NCI-H446 (cell line): ENCODE measurements at places on chromosomes 7 and 10.

DNA sequence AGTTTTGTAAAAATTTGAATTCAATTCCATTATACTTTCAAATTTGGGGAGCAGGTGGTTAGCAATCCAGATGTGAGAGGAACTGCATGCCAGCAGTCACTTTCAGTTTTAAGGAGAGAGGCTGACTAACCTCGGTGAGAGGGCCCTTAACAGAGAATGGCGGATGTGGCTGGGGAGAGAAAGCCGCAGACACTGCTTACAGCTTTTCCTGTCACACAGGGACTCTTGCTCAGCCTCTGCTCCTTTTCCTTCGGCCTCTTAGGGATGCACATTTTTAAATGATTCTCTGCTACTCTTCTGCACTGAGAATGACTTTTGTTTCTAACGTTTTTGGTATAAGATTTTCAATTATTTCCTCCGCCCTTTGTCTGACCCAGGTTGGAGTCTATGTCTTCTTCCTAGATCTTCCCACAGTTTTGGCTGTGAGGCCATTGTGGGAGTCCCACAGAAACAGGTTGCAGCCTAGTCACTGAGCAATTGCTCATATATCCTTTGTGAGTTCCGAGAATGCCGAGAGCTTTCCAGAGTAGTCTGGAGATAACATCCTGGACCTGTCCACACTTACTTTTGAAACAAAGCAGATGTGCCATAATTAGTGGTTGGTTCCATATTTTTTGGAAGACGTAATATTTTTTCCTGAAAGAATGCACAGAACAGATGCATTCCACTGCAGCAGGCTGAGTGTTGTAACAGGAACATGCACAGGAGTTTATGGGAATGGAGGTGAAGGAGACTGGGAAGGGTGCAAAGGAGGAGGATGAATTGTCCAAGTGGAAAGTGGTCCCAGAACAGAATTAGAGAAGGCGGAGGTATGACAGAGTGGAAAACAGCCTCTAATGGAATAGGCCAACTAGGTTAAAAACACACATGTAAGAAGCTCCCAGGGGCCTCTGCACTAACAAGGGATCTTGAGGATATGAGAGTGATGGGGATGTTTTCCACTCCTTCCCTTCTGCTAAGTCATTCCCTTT lies 168.0 kb upstream of the ZNF32 start:
- no peak for DNase-seq

- no peak for DNase-seq
Observed at GRCh38 chr7:47619806-47620205, 37.9 kb upstream of the TNS3 start.

DNA sequence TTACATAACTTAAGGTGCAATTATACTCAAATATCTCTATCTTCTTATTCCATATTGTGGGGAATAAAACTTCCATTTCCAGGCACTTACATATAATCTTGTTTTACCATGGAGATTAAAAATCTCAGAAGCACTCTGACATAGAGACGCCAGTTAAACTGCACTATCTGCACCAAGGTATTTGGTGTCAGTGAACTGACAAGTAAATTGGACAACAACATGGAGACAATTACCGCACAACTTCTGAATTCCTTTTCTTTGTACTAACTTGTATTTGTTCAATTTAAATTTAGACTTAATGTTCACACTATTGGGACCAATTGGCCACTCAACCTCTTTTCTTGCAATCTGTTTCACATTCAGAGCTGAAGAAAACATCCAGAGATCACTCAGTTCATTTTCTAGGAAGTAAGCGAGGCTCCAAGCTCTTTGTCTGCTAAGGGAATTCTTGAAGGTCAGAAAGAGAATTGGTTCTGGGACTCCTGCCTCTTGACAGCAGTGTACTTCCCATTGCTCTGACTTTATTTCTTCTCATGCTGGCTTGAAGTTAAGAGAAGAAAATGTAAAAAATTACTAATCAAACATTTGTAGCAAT lies 184.7 kb downstream of the CHCHD3 start:
- no peak for DNase-seq

GRCh38 chr7:54831046-54831643 lies 72.1 kb upstream of the SEC61G start:
- no peak for DNase-seq

DNA sequence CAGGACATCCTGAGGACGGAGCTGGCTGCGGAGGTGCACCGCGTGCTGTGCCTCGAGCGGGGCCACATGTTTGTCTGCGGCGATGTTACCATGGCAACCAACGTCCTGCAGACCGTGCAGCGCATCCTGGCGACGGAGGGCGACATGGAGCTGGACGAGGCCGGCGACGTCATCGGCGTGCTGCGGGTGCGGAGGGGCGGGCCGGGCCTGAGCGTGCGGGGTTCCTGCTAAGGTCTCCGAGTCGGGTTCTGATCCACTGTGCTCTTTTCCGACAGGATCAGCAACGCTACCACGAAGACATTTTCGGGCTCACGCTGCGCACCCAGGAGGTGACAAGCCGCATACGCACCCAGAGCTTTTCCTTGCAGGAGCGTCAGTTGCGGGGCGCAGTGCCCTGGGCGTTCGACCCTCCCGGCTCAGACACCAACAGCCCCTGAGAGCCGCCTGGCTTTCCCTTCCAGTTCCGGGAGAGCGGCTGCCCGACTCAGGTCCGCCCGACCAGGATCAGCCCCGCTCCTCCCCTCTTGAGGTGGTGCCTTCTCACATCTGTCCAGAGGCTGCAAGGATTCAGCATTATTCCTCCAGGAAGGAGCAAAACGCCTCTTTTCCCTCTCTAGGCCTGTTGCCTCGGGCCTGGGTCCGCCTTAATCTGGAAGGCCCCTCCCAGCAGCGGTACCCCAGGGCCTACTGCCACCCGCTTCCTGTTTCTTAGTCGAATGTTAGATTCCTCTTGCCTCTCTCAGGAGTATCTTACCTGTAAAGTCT lies 10.4 kb downstream of the ATG9B start:
- no peak for DNase-seq
